ENCODE measurements at places on chromosomes 2 and 18.

DNA sequence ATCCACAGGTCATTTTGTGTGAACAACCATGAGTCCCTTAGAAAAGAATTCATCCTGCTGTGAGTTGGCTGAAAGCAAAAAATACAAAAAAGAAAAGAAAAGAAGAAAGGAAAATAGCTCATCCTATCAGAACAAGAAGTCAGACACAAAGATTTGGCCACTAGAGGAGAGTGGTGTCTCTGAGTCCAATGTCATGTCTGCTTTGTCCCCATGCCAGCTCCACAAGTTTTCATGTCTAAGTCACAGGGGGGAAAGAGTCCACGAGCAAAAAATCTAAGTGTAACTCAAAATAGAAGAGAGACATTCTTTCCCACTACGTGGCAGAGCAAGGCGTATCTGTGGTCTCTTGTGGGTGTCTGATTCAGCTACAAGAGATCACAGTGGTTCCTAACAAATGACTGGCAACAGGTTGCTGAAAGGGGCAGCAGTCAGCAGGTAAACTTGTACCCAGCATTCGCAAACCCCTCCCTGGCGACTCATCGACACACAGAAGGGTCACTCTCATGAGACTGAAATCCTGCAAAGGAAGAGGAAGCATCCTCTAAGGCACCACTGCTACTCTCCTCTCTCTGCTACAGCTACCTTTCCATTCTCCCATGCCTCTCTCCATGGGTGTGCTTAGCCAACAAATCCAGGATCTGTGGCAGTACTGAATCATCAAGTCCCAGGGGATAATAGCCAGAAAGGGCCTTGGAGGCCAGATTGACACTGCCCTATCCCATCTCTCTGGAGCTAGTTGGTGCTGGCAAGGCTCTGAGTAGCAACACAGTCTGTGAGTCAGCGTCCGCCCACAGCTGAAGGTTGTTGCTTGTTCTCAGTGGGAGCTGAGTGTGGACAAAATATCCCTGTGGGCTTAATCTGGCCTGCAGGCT is 123.0 kb upstream of the SLC39A10 start:
- peak; percentile 61 for DNase-seq

- DNase-seq = no peak
Observed at GRCh38 chr18:54279477-54280219, 10.3 kb downstream of the POLI start.

GRCh38 chr2:122078451-122078850 is 323.0 kb downstream of the TSN start:
- DNase-seq = no peak

DNA sequence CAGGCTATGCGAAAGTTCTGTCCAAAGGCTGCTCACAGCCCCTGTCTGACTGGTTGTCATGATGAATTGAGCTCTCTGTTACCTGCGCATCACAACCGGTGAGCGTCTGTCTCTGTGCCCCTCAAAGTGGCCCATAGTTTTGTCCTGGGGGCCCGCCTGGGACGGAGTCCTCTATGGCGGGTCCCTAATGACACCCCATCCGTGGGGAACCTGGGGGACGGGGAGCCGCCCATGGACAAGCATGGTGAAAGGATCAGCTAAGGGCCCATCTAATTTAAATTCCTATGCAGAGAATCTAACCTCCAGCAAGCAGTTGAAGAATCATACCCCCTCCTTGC is 473 bp downstream of the ELMOD3 start:
- DNase-seq = no peak

DNA sequence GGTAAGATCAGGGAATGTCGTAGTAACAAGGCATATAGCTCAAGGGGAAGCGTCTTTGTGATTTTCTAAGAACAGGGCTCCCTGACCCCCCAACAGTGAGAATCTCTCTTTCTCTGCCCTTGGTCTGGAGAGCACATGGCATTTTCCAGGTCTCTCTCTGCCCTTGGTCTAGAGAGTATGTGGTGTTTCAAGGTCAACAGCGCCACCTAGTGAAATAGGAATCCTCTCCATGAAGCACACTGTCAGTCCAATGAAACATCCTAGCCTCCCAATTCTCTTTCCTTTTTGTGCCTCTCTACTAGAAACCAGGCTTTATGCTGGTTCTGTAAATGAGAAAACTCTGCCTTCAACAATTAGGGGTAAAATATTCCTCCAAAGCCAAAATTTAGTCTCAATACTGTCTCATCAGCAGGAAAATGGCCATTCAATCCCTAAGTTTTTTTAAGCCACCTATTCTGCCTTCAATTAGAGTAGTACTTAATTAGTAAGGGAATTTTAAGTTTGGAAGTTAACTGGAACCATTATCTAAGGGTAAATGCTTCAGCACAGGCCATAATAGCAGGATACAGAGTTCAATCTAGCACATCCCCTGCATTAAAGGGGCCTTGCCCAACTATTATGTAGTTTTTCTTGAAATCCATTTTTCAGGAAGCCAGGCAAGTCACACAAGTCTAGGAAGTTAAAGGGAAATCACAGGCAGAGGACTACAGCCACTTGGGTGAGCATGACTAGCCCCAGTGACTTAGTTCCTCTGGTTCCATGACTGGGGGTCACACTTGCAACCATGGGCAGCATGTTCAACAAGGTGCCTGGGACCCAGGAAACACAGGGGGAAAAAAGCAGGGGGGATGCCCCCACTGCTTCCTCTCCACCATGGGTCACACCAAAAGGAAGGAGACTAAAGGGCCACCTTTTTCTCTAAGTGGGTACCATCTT is 12.4 kb downstream of the DYM start:
- DNase-seq = peak; percentile 51

GRCh38 chr2:23541503-23542229 is 156.7 kb downstream of the KLHL29 start:
- DNase-seq = no peak

DNA sequence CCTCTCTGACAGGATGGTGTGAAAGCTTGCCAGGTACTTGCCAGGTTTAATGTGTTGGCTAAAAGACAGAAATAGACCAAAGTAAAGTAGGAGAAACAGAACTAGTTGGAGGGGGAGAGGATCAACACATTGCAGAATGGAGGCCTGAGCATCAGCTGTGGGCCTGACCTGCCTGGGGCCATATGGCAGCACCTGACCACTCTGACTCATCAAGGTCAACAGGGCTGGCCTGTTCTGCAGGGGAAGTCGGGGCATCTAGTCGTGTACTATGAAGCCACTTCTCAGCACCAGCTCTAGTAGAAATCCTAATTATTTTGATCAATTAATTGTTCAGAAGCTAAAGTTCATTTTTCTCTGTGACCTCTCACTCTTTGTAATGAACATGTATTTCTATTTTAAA is 35.8 kb upstream of the NOSTRIN start:
- no peak for DNase-seq

DNA sequence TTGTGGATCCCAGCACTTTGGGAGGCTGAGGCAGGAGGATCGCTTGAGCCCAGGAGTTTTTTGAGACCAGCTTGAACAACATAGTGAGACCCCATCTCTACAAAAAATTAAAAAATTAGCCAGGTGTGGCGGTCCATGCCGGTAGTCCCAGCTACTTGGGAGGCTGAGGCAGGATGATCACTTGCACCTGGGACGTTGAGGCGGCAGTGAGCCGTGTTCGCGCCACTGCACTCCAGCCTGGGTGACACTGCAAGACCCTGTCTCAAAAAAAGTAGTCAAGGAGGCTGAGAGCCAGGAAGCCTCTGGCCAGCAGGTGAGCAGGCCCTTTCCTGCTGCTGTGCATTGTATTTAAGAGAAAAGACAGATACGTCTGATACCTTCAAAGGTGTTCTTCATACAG is 11.1 kb upstream of the PROC start:
- no peak for DNase-seq

DNA sequence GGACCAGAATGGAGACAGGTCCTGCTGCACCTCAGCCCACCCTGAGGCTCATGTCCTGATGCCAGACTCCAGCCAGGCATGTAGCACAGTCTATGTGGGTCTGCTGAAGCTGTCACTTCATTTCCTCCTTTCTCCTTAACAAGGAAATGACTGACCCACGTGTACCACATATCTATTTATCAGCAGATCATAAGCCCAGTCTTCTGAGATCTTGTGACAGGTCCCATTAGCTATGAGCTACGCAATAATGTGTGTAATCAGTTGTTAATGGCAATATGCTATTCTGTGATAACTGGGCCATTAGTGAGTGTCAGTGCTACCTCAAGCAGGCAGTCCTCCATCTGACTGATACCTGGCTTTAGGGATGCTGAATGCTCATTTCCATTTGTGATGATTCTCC is 615.3 kb downstream of the BCL11A start:
- DNase-seq = no peak

DNA sequence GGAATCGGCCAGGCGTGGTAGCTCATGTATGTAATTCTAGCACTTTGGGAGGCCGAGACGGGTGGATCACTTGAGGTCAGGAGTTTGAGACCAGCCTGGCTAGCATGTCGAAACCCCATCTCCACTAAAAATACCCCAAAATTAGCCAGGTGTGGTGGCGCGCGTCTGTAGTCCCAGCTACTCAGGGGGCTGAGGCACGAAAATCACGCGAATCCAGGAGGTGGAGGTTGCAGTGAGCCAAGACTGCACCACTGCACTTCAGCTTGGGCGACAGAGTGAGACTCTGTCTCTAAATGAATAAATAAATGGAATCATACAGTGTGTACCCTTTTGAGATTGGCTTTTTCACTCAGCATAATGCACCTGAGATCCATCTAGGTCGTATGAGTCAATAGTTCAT is 19.4 kb upstream of the TTC39C start:
- no peak for DNase-seq
